ENCODE measurements at places on chromosomes 5 and 9.

DNA sequence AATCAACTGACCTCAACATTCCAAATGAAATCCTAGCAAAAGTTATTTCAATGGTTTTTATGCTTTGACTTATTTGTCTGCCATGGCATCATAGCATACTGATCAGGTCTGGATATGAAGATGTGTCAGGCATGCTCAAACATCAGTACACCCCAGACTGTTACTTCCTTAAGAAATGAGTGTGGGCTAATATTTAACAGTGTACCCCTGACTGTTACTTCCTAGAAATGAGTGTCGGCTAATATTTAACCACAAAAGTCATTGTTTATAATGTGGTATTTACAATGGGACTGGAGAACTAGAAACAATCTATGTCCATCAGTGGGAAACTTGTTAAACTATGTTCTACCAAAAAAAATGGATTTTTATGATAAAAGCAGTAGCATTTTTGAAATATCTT, 38.1 kb upstream of the HNRNPA0 start:
- no peak for DNase-seq

DNA sequence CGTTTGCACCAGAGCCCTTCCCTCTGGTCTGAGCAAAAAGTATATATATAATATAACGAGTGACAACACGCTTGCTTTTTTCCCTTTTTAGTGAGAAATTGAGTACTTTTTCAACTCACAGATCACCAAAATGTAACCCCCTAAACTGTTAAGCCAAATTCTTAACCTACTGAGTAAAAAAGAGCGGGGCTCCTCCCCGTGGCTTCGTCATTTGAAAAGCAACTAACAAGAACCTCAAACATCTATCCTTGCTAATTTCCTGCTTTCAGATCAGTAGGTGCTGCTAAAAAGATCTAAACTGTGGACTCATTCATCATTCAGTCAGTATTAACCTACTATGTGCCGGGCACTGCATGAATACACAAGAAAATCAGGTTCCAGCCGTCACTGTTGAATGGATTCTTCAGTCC, 1.0 kb upstream of the PTBP3 start:
- DNase-seq, result no peak

DNA sequence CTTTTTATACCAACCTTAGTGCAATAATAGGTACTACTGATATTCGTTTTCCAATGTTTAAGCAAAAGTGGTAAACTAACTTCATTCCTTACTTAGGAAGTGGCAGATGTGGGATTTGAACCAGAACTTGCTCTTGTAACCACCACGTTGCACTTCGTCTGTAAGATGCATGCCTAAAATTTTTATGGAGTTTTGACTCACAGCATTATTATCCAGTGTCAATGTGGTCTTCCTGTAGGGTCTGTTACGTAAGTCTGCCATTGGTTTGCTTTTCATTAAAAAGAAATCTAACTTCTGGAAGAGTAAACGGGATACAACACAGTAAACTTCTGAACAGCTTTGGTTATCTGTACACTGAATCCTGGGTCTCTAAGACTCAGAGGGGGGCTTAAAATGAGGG, 521.0 kb upstream of the WWC1 start:
- DNase-seq, result no peak

DNA sequence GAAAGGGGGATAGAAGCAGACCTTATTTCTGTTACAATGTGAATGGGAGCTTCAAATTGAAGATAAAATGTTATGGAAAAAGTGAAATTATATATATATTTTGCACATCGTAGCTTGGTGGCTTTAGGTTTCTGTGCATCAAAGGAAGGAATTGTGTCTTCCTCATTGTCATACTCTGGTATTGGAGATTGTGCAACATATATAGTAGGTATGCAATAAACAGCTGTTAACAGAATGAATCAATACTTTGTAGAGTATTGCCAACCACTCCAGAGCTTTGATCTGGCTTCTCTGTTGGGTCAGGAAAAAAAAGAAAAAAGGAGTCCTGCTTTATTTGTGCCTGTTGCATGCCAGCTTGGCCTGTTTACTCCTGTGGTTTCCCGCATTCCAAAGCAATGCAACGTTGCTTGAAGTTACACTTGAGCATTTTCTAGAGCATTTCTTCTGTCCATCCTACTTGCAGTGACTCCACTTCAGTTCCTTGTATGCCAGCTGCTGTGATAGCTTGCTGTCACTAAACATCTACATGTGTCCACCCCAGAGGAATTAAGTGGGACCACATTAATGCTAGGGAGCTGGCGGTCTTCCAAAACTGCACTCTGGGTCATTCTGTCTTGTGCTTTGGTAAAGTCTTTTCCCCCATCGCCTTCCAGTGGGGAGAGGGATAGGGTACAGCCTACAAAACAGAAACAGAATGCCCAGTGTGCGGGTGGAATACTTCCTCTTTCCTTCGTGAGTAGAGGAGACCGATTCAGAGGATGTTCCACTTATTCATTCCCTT, 62.0 kb upstream of the MEF2C start:
- DNase-seq, result no peak

- DNase-seq, result no peak
These were observed 332.6 kb downstream of the CCDC171 start for GRCh38 chr9:15885464-15885863.

- DNase-seq, result no peak
These were observed 61.2 kb upstream of the PHYKPL start for GRCh38 chr5:178293815-178294214.

GRCh38 chr5:153546566-153546965, 56.1 kb downstream of the GRIA1 start:
- no peak for DNase-seq

DNA sequence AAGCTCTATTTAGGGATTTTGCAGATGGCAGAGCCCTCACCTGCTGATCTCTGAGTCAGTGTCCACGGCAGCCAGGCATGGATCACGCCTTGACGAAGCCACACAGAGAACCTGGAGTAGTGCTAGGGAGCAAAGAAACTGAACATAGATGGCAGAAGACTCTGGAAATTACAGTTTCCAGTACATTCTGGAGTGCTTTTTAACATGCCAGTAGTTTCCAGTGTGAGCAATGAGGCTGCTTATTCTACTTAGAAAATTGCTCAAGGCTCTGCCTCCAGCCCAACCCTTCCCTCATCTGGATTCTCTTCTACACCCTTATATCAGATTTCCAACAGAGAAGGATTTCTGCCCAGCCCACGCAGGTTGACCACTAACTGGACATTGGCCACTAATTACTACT, 203.3 kb downstream of the ADAMTS12 start:
- DNase-seq, result no peak

DNA sequence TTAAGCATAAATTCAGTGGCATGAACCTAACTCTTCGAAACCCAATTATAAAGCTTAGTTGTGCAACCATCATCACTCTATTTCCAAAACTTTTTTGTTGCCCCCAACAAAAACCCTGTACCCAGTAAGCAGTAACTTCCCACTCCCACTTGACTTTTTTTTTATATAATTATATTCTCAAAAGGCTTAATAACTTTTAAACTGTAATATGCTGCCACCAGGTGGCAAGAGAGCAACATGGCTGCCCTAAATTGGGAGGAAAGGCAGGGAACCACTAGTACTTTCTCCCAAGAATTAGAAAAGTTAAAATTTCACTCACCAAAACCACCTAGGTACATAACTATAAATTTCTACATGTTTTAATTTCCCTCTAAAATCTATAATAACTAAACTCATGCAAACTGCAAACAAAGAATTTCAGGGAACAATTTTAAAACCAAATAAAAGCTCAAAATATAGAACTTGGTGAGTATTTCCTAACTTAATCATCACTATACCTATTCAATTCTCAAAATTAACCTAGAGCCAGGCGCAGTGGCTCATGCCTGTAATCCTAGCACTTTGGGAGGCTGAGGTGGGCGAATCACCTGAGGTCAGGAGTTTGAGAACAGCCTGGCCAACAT, 50.2 kb upstream of the RNF38 start:
- DNase-seq, result no peak

DNA sequence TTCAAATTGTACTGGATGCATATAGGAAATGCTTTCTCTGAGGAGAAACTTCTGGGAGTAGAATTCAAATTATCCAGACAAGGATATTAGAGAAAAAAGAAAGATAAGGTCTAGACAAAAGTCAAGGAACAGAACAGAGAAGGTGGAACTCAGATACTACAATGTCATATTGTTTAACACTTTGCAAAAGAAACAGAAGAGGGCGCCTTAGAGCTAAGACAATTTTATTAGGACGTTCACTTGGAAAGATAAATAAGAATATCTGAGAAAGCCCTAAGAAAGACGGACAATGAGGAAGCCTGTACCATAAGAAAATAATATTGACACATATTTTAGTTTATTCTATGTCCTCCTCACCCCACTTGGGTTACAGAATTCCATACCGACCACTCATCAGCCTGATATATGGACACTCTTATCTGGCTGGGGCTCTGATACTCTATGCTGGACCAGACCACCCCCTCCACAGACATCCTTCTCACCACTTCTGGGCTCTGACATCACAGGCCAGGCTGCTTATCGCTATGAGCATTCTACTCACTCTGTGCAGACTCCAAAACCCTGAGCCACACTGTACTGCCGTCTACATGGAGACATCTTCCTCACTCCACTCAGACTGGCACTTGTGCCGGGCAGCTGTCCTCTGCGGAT, 9.1 kb upstream of the AK3 start:
- no peak for DNase-seq

GRCh38 chr5:15346738-15347137, 153.2 kb upstream of the FBXL7 start:
- no peak for DNase-seq

DNA sequence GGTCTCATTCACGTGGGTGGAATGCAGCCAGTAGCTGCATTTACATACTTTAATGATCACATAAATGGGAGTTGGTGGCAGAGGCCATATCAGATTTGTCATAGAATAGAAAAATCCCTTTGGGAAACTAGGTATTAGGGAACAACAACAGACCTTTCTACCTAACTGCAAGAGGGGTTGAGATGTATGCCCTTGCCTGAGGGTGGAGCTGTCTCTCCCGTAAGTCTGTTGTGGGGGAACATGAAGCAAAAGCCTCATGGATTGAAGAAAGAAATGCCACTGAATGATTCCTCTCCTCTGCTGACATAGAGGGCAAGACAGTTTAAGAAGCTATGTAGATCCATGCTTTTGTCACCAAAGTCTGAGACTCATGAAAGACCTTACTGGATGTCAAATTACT, 461.3 kb downstream of the SPOCK1 start:
- DNase-seq, result no peak

GRCh38 chr5:138658676-138659075, 83.5 kb upstream of the HSPA9 start:
- DNase-seq, result no peak

DNA sequence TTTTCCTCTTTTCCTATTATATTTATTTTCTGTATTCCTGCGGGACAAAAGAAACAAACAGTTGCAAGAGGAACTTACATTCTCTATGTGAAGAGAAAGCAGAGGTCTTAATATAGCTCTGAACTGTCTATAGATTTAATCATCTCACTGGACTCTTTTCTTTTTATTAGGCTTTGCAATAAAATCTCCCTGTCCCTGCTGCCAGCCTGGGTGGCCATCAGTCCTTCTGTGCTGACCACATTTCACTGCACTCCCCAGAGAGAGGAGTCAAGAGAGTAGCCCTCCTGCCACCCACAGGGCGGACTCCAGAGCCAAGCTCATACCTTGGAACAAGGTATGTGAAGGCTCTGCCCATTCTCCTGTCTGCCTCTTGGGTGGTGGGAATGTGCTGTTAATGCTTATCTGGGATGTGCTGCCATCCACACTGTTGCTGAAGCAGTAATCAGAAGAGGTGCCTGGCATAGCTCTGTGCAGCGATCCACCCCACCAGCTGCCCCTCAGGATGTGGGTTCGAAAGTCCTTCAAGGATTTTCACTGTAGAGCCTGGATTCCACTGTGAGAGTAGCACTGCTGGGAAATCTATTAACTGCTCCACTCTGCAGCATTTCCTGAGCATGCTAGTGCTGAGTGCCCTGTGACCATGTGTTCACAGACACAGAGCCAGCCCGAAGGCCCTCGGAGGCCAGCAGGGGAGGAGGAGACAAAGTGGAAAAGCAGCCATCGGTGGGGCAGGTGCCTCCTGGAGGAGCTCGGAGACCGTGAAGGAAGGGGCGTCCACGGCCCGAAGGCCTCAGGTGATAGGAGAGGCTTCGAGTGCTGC, 334.6 kb downstream of the MED10 start:
- no peak for DNase-seq

DNA sequence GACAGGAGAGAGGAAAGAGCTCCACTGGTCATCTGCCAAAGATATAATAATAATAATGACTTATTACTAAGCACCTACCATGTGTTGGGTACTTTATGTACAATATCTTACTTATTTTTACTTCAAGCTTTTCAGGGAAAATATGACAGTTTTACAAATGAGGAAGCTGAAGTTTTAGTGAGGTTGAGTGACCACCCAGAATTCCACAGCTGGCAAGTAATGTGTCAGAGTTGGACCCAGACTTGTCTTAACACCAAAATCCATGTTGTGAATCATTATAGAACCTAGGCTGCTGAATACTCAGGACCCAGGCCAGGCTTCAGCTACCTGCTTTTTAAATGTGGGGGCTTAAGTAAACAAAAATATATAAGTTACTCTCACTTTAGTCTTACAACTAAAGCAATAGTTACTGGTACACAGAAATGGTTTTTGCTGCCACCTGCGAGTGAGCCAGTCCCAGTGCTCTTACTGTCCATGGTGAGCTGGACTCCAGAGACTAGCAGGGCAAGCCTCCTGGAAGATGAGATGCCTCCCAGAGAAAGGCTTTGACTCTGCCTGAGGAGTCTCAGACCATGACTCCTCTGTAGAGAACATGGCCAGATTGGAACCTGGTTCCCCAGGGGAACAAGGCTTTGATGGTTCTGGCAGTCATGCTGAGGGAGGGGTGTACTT, 29.9 kb downstream of the RUSC2 start:
- no peak for DNase-seq

DNA sequence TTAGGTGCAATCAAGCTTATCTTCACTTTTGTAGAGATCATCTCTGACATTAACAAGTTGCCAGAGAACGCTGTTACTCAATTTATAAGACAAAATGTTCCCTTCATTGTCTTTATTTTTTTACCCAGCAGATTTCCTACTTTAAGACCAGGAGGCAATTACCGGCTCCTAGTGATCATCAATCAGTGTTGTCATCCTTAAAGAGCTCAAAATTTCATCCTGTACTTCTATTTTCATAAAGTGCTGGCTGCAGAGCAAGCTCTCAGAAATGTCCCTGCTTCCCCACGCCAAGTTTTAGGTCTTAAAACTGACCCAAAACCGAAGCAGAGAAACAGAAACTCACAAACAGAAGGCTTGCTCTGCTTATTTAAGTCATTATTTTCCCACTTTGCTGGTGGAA, 82.9 kb downstream of the PJA2 start:
- no peak for DNase-seq

Measured in GM12892 (cell line).